ENCODE measurements at places on chromosomes 1 and 21. TPM values are rescaled to one million over a fixed set of nuclear protein-coding genes. Genes with fewer than 3 reads are reported as not detected.

The AADACL3 gene
- total RNA-seq: not detected

The KCNJ6 gene
- not detected for total RNA-seq

The RUNX3 gene
- total RNA-seq: 4.2 TPM

The TFF2 gene
- total RNA-seq: not detected

The LMOD1 gene
- 107 TPM for total RNA-seq

The ECM1 gene
- total RNA-seq: 130 TPM

The NKAIN1 gene
- not detected for total RNA-seq

Measured in vagina (tissue), 2 donors.